ENCODE measurements at places on chromosomes 4 and X.

DNA sequence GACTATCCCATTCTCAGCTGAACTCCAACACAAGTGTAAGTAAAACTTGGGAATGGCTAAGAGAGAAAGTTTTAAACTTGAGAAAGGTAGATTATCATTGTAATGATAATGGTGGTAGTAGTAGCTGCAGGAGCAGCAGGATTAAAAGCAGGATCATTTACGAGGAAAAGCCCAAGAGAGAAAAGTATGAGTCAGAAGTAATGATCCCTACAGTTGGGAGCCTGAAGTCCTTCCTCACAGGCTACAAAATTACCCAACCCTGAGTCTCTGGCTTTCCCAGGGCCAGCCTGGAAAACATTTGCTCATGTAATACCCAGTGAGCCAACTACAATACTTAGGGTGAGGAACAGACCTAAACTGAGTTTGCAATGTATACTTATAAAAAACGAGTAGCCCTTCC is 4.4 kb upstream of the PRDM8 start:
- no peak for DNase-seq

DNA sequence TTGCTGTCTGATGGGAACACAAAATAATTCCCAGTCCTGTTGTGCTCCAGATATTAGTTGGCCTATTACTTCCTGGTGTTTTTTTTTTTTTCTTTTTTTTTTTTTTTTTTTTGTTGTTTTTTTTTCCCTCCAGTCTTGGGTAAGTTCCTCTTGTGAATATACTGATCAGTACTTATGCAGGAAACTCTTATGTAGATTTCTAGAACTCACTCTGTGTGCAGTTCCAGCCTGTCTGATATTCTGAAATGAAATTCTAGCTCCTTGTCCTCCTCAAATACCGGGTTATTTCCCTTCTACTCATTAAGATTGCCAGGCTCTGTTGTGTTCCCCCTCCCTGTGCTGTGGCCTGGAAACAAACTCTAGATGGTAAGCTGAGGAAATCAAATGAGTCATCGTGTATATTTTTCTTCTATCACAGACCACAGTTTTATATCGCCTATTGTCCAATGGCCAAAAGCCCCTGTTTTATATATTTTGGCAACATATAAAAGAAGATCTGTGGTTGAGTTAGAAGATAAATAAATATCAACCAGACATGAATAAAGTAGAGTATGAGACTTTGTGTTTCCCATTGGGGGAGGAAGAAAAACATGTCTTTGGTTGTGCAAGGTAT is 124.3 kb upstream of the UGT8 start:
- DNase-seq, result no peak

DNA sequence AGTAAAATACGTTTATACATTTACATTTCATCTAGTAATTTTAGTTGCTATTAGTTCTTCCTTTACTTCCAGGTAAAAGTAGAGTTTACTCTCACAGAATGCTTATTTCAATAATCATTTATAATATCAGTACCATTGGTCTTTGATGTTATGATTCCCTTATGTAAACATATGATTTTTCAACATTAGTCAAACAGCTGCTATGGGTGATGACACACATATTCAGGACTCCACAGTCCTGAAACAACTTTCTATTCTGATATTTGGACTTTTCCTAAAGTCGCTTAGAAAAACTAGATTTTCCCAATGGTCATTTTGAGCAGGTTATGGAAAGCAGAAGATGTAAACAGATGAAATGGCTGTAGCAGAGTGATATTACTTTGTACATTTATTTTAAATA is 369.8 kb downstream of the UNC5C start:
- no peak for DNase-seq

- DNase-seq, result no peak
Measured at GRCh38 chr4:108417923-108418322, 202.5 kb upstream of the RPL34 start.

GRCh38 chr4:89222170-89222569 is 85.4 kb downstream of the GPRIN3 start:
- no peak for DNase-seq

Measured in GM12864 (cell line).